ENCODE measurements at places on chromosomes 3 and 15.

DNA sequence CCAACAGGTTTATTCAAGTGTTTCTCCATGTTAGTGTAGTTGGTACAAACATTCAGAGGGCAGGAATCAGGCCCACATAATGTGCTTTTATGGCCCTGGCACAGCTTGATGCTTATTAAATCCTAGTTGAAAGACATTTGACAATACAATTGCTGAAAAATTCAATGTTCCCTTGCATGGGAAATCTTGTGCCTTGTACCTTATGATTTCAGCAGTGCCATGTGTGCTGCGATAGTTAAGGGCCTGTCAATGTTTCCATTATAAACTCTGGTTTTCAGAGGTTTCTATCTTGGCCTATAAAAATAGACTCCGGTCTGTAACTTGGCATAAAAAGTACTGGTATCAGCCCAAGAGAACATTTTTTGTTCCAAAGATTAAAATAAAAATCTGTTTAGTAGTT is 207.2 kb downstream of the TBC1D5 start:
- DNase-seq = no peak

DNA sequence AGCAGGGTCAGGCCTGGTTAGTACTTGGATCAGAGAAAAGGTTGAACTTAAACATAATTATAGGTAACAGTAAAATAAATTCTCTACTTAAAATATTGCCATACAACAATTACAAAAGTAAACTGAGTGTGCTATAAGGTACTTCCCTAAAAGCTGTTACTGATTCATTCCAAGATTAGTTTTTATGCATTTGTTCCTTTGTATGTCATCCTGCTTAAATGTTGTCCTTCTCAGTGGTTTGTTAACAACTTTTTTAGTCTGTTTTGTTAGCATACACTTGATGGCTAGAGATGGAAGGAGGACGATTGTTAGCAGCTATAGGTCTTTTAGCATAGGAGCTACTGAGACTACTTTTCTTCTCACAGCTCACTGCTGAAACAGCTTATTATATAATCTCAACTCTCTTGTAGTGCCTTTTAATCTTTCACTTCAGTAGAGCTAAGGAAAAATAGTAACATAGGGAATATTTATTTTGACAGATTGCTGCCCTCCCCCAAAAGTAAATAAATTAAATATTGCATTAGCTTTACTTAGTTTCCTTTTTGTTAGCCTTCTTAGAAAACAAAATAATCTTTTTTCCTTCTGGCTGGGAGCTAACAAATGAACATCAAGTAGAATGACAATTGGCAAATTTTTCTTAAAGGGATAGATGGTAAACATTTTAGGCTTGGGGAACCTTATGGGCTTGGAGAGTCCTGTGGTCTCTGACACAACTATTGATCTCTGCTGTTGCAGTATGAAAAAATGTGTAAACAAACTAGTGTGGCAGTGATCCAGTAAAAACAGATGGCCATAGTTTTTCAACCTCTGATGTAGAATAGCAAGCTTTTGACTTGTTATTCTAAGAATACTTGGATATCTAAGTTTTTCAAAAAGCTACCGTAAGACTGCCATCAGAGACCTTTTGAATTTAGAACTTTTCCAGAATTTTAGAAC is 39.5 kb downstream of the USP8 start:
- no peak for DNase-seq

DNA sequence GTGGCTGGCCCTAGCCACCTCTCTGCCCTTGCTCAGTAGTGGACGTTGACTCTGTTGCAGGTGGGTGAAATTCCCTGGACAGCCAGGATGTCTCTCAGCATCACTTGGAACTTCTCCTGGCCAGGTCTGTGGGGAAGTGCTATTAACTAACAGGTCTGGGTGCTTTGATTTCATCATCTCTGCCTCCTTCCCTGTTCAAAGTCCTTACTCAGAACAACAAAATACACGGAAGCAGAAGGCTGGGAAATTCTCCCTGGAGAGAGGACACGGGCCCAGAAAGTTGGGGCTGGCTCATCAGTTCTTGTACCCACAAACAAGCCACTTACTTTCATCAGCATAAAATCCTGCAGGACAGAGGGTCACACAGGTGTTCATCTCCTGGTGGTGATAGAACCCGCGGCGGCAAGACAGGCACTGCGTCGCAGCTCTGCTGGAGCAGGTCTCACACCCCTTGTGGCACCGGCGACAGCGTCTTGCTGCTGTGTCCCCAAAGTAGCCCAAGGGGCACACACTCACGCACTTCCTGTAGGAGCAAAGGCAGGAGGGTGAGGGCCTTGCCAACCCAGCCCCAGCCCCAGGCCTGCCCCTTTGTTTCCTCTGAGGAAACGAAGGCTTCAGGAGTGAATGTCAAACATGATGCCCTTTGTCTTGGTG is 29.6 kb upstream of the SNRPA1 start:
- no peak for DNase-seq

DNA sequence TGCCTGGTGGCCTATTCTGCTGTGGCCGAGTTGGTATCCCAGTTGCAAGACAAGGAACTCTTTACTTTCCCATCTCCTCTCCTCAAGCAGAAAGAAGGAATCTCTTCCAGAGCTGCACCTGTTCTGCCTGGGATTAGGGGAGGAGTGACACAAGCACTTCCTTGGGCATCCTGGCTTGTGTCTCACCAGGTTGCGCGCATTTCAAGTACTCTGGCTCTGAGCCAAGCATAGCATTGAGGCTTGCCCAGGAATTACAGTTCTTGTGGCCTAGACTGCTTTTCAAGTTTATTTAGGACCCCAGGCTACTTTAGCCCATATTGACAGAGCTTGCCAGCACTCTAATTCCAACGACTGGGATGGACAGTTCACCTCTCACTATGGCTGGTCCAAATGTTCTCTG is 150.5 kb downstream of the RSRC1 start:
- no peak for DNase-seq

GRCh38 chr15:77412972-77413698 is 6.8 kb downstream of the PEAK1 start:
- DNase-seq = no peak

DNA sequence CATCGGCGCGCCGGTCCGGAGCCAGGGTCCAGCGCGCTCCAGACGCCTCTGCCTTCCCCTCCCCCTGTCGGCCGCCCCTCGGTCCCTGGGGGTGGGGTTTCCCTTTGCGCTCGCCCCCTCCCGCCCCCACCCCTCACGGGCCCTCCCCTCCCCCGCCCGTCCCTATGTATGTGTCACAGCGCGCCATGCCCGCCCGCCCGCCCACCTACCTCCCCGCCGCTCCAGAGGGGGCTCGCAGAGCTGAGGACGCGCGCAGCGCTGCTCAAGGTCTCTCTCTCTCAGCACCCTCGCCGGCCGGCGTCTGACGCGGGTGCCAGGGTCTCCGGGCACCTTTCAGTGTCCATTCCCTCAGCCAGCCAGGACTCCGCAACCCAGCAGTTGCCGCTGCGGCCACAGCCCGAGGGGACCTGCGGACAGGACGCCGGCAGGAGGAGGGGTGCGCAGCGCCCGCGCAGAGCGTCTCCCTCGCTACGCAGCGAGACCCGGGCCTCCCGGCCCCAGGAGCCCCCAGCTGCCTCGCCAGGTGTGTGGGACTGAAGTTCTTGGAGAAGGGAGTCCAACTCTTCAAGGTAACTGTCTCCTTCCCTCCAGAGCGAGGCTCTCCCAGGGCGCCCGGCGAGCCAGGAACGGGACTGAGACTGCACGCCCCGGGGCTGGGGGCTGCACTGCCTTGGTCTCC is at the start of gene ACAN:
Gene ACAN (plus strand): TSS at position 196 of the 679 bp plus-strand sequence. CDS start 32,771 bp downstream, outside the sequence.
- no peak for DNase-seq

GRCh38 chr3:111548092-111548491 is 6.1 kb downstream of the CD96 start:
- DNase-seq = no peak

- no peak for DNase-seq
Measured at GRCh38 chr3:105401691-105402149, 35.0 kb downstream of the ALCAM start.

DNA sequence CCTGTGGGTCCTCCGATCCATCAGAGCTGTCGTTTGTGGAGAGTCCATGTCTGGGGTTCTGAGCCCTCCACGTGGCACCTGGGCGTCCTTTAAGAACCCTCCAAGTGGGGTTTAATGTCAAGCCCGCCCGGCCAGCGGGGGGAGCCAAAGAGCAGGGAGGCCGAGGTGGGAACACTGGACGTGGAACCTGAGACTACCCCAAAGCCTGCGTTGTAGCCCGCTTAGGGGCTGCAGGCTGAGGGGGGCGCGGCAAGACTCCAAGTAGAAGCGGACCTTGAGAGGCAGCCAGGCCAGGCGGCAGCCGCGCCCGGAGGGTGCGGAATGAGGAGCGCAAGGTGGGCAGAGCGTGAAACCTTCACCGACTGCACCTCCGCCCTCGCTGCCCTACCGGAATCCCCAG is 126.2 kb upstream of the ATP10A start:
- DNase-seq = no peak

- no peak for DNase-seq
Measured at GRCh38 chr15:97745481-97746071, 214.9 kb upstream of the ARRDC4 start.

GRCh38 chr3:186169379-186169778 is 60.5 kb upstream of the ETV5 start:
- no peak for DNase-seq

GRCh38 chr3:99579246-99579645 is 59.1 kb upstream of the COL8A1 start:
- DNase-seq = no peak

DNA sequence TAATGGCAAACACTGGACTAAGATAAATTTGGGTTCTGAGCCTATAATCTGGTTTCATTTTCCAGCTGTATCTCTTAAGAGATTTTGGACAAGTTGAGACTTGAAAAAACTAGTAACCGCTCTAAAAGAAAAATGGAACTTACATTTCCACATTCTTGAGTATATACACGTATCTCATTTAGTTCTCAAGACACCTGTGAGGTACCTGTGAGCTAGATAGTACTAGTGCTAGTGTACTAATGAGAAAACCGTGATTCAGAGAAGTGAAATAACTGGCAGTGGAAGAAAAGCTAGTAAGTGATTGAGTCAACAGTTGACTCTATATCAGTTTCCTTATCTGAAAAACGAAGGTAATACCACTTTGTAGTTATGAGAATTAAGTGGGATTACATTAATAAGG is 62.2 kb upstream of the PAQR5 start:
- no peak for DNase-seq

GRCh38 chr15:37572401-37572800 is 362.0 kb upstream of the TMCO5A start:
- no peak for DNase-seq

- no peak for DNase-seq
Measured at GRCh38 chr3:119245778-119246177, 5.1 kb upstream of the B4GALT4 start.

DNA sequence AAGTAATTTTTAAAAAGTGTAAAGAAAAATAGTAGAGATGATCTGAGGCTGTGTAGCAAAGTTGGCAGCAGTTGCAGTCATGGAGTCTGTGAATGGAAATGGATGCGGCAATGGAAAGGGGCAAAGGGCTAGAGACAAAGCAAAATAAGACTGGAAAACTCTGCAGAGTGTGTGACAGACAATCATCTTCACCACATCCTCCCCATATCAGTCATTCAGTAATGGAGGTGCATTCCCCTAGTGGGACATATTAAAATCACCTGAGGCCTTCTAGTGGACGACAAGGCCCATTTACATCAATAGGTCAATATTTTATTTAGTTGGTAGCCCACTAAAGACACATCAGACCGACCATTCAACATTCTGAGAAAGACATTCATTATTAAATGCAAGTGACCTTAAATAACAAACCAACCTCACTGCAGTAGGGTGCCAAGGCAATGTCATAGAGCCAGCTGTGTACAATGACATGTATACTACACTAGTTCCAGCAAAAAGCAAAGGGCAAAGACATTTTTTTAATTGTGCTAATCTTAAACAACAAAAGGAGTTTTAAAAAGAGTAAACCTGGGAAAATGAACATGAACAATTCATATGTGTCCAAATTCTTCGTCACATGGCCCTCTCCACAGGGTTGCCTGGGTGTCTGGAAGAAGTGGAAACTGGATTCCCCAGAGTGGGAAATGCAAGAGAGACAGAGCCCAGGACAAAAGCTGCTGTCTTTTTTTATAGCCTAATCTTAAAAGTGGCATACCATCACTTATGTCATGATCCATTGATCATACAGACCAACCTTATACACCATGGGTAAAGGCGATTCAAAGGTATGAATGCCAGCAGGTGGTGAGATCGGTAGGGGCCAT is 15.6 kb upstream of the RAP2B start:
- no peak for DNase-seq

GRCh38 chr3:141647562-141647915 is 90.6 kb upstream of the RNF7 start:
- DNase-seq = no peak

- no peak for DNase-seq
Measured at GRCh38 chr3:63067999-63068645, 192.9 kb upstream of the CADPS start.

GRCh38 chr3:15606434-15606891 is 4.9 kb downstream of the BTD start:
- DNase-seq = no peak

- DNase-seq = no peak
Measured at GRCh38 chr3:33704891-33705290, 13.2 kb downstream of the CLASP2 start.

DNA sequence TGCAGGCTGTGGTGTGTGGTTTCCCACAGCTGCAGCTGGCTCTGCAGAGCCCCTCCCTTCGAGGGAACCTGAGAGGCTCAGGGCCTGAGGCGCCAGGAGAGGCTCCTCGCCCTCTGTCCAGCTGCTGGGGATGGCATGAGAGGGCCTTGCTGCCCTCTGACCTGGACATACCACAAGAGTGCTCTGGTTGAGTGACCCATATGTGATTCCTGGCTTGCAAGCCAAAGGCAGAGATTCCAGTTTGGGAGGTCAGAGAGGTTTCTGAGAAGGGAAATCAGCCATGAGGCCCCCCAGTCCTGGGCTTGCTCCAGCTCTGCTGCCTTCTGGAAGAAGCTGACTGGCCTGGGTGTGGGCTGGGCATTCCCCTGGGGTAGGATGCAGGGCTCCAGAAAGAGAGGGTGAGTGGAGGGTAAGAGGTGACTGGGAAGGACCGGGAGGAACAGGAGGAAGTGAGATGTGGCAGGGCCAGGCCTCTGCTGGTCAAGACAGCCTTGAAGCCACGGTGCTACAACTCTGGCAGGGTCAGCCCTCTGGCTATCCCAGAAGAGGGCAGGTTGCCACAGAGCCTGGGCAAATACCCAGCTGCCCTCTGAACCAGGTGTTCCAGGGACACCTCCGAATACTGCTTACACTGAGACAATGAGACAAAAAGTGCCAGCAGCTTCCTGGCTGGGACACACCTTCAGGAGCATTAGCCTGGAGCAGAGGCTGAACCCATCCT is 16.0 kb upstream of the SRP14 start:
- peak; percentile 39 for DNase-seq
